ENCODE measurements at places on chromosomes 5 and 9.

DNA sequence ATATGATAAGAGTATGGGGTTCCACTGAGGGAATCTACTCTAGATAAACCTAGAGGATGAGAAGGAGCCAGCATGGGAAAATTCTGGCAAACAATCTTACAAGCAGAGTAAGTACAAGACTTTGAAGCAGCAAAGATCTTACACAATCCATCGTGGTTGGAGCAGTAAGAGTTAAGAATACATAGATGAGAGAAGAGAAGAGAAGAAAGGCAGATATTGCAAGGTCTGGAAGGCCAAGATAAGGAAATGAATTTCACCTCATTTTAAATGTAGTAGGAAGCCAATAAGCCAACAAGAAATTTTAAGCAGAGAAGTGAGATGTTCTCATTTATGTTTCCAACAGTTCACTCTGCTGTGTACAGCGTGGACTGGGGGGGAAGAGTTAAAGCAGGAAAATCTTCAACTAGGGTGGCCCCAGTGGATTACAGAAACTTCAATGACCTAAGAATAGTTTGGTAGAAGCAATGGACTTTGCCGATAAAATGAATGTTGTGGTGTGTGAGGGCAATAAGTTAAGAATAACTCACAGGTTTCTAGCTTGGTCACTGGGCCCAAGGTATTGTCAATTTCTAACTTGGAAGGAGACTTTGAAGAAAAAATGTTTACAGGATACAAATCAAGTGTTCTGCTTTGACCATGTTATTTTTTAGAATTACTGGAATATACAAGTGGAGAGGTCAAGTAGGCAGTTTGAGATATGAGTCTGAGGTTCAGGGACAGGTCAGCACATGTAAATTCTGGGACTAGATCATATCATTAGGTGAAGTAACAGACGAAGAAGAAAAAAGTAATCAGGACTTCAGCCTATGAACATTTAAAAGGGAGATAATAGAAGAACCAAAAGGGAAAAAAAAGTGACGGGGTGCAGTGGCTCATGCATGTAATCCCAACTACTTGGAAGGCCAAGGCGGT, 12.1 kb upstream of the ISOC1 start:
- DNase-seq: no peak

DNA sequence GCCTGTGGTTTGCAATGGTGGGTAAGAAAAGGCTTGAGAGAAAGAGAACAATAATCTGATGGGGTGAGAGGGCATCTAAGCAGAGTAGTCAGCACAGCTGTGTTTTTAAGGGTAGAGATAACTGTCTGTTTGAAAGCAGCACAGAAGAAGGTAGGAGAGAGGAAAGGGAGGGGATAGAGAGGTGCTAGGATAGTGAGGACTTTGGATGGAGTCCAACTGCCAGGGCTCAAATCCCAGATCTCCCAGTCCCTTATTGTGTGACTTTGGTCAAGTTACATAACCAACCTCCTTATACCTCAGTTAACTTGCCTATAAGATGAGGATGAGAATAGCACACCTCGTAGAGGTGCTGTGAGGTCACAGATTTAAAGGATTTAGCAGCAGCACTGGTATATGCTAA, 55.6 kb downstream of the GPR21 start:
- DNase-seq: no peak

GRCh38 chr5:133408322-133408721, 204.0 kb downstream of the FSTL4 start:
- no peak for DNase-seq

GRCh38 chr9:108535526-108535925, 320.3 kb downstream of the ACTL7B start:
- DNase-seq: no peak

DNA sequence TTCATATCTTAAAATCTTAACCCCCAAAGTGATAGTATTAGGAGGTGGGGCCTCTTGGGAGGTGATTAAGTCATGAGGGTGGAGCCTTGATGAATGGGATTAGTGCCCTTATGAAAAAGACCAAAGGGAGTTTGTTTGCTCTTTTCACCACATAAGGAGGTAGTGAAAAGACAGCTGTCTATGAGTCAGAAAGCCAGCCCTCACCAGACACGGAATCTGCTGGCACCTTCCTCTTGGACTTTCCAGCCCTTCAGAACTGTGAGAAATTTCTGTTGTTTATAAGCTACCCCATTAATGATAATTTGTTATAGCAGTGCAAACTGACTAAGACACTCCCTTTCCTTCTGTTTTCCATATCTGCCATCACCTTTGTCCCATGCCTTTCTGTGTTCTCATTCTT, 20.8 kb downstream of the IFNB1 start:
- no peak for DNase-seq

DNA sequence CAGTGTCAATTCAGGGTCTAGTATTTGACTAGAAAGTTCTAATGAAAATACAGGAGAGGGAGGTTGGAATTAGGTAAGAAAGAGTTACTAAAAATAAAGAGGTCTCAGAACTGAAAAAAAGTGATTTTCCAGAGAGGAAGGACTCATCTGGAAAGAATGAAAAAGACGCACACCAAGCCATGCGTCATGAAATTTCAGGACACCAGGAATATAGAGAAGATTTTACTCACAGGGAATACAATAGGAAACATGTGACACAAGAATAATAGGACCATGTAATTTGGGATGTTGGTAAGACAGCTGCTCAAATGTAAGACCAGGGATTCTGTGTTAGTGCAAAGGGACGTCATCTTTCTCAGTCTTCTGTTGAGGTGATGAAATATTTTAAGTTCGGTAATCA, 224.7 kb downstream of the GDNF start:
- DNase-seq: no peak

DNA sequence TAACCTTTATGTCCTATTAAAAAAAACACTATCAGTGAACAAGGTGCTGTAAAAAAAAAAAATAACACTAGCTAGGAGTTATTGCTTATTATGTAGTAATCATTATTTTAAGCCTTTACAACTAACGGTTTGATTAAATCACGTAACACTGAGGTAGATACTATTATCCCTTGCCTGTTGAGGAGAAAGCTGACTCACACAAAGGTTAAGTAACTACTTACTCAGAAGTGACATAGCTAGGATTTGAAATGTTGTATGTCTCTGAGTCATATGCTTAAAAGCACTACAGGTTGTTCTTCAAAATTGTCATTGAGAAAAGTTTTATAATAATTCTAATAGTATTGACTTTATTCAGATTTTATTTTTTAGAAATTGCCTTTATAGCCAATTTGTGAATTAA, 8.8 kb downstream of the TENT2 start:
- DNase-seq: no peak

- DNase-seq: no peak
These were observed 16.8 kb downstream of the ACSL6 start for GRCh38 chr5:131994533-131995226.

- DNase-seq: no peak
These were observed 63.0 kb upstream of the GNA14 start for GRCh38 chr9:77710965-77711648.

DNA sequence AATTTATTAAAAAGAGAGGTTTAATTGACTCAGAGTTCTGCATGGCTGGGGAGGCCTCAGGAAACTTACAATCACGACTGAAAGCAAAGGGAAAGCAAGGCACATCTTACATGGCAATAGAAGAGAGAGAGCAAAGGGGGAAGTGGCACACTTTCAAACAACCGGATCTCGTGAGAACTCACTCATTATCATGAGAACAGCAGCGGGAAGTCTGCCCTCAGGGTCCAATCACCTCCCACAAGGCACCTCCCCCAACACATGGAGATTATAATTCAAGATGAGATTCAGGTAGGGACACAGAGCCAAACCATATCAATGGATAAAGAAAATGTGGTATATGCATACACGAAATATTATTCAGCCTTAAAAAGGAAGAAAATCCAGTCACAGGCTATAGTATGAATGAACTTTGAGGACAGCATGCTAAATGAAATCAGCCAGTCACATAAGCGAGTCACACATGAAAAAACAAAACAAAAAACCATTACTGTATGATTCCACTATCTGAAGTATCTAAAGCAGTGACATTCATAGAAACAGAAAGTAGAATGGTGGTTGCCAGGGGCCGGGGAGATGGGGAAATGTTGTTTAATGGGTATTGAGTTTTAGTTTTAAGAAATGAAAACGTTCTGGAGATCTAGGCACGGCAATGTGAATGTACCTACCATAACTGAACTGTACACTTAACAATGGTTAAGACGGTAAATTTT, 83.4 kb upstream of the PCA3 start:
- peak; percentile 5 for DNase-seq

GRCh38 chr5:589588-589987, 22.6 kb upstream of the CEP72 start:
- no peak for DNase-seq

GRCh38 chr5:170628028-170628427, 124.2 kb downstream of the KCNIP1 start:
- no peak for DNase-seq

- no peak for DNase-seq
These were observed 315.5 kb downstream of the FER start for GRCh38 chr5:109063223-109063622.

DNA sequence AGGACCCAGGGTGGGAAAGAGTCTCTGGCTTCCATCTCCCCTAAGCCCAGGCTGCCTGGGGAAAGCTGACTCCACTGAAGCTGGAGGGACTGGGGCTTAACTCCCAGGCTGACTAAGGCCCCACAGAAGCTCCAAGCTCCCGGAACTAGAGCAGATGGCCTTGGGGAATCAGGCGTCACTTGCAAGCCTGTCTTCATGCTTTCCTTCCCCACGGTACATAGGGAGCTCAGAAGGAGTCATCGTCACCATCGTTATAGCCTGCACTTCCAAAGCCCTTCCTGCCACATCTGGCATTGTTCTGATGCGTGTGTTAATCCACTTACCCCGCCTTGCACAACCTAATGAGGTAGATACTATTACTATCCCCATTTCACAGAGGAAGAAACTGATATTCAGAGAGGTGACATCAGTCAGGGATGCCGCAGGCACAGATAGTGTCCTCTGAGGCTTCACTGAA, 11.5 kb downstream of the AQP3 start:
- no peak for DNase-seq

GRCh38 chr5:142319560-142320429, 5.0 kb downstream of the SPRY4 start:
- DNase-seq: no peak

DNA sequence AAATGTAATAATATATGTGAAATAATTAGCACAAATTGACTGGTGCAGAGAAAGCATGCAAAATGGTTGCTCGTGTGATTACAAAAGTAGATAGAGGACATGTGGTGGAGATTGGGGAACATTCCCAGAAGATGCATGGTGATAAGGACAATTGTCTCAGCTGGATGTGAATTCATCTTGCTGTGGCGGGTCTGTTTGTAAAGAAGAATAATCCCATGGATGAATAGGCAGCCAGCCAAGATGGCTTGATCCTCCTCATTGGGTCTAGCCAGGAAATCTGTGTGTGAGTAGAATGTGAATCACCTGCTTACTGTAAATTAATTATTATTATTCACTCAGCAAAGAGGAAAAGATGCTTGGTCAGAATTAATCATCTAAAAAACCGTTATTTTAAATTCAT, 12.6 kb upstream of the DPYSL3 start:
- no peak for DNase-seq

- peak; percentile 51 for DNase-seq
These were observed 26.2 kb upstream of the BICD2 start for GRCh38 chr9:92790542-92791527.

DNA sequence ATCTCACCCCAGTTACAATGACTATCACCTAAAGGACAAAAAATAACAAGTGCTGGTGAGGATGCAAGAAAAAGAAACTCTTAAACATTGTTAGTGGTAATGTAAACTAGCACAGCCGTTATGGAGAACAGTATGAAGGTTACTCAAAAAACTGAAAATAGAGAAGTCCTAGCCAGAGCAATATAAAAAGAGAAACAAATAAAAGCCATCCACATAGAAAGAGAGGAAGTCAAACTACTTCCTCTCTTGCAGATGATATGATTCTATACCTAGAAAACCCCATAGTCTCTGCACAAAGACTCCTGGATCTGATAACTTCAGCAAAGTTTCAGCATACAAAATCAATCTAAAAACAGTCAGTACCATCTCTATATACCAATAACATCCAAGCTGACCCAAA, 221.5 kb upstream of the FAM174A start:
- no peak for DNase-seq

GRCh38 chr5:40909723-40910122, 426 bp downstream of the C7 start:
- no peak for DNase-seq

- DNase-seq: no peak
These were observed 69.3 kb downstream of the OLFM1 start for GRCh38 chr9:135156525-135157510.

GRCh38 chr5:218457-219291, 554 bp downstream of the SDHA start:
- peak; percentile 9 for DNase-seq

DNA sequence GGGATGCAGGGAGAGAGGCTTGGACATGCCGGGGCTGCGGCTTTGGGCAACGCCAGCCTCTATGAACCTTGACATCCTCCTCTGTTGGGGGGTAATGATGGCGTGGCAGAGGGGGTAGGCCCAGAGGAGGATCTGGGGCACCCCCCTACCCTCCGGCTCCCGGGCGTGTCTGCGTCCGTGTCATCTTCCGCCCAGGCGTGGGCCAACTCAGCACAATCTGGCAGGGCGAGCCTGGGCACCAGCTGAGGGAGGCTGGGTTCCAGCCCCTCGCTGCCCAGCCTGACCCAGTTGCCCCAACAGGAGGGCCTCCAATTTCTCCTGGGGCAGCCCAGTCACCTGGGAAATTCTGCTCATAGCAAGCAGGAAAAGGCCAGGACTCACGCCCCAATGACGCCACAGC, 62.9 kb upstream of the IL17B start:
- DNase-seq: no peak

DNA sequence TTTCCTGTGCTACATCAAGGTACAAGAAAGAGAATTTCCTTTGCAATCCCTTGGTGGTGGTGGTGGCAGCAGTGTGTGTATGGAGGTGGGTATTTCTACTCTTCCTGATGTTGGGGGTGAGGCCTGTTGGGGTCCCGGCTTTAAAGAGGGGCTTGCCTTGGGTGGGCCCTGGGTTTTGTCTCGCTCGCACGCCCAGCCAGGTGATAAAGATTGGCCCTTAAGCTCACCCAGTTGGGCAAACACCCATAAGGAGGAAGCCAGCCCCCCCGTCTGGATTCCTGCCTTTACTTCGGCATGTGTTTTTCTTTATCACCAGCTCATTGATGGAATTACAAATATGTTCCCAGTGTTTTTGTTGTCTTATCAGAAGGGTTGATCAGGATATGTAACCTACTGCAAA, 16.0 kb upstream of the SARDH start:
- DNase-seq: no peak

- DNase-seq: no peak
These were observed 30.1 kb upstream of the PDE8B start for GRCh38 chr5:77180167-77181081.

GRCh38 chr9:13915591-13916301, 398.2 kb downstream of the NFIB start:
- no peak for DNase-seq

DNA sequence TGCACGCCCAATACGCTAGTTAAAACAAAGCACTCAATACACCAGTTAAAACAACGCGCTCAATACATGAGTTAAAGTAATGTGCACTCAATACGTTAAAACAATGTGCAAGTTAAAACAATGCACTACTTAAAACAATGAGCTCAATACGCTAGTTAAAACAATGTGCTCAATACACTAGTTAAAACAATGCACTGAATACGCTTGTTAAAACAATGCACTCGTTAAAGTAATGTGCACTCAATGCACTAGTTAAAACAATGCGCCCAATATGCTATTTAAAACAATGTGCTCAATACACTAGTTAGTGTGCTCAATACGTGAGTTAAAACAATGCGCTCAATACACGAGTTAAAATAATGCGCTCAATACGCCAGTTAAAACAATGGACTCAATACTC, 185.0 kb downstream of the TRIO start:
- DNase-seq: no peak

Measured in stimulated activated CD4-positive, alpha-beta T cell treated with anti-CD3 and anti-CD28 coated beads, TNF-alpha, amount 100 ng/mL, for 24 hours (primary cell).